ENCODE measurements at places on chromosomes 3 and 15. TPM values are rescaled to one million over a fixed set of nuclear protein-coding genes. Genes with fewer than 3 reads are reported as not detected.

- no peak for DNase-seq
- H3K36me3 ChIP-seq, result no peaks in the 10 kb centered on the region
- H3K27ac ChIP-seq, result no peak overlapping the region
- H3K4me1 ChIP-seq, result no peaks in the 10 kb centered on the region
- no peak overlapping the region for H3K4me3 ChIP-seq
- no peaks in the 10 kb centered on the region for H3K27me3 ChIP-seq
These were observed 37.7 kb downstream of the CHDH start for GRCh38 chr3:53808496-53808895.

Gene SAMD7
- not detected for total RNA-seq

- H3K36me3 ChIP-seq, result no peaks in the 10 kb centered on the region
- no peak overlapping the region for H3K4me3 ChIP-seq
- no peak for DNase-seq
These were observed 39.0 kb downstream of the IL5RA start for GRCh38 chr3:3071136-3071535.

Gene LRIG1
- 37.9 TPM for total RNA-seq

GRCh38 chr15:100958326-100959065 is 39.3 kb downstream of the LRRK1 start:
- no peak overlapping the region for H3K27ac ChIP-seq
- H3K36me3 ChIP-seq, result no peaks in the 10 kb centered on the region
- peaks cover 3% of the 10 kb centered on the region for H3K27me3 ChIP-seq
- no peaks in the 10 kb centered on the region for H3K4me1 ChIP-seq
- no peak for DNase-seq

Gene SPTSSB
- not detected for total RNA-seq

DNA sequence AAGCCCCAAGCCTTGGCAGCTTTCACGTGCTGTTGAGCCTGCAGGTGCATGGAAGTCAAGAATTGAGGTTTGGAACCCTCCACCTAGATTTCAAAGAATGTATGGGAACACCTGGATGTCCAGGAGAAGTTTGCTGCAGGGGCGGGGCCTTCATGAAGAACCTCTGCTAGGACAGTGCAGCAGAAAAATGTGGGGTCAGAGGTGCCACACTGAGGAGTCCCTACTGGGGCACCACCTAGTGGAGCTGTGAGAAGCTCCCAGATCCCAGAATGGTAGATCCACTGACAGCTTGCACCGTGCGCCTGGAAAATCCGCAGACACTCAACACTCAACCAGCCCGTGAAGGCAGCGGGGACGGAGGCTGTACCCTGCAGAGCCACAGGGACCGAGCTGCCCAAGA is 201.6 kb downstream of the OCA2 start:
- no peaks in the 10 kb centered on the region for H3K36me3 ChIP-seq
- no peaks in the 10 kb centered on the region for H3K27me3 ChIP-seq

Gene TMEM87A
- total RNA-seq, result 47.2 TPM

DNA sequence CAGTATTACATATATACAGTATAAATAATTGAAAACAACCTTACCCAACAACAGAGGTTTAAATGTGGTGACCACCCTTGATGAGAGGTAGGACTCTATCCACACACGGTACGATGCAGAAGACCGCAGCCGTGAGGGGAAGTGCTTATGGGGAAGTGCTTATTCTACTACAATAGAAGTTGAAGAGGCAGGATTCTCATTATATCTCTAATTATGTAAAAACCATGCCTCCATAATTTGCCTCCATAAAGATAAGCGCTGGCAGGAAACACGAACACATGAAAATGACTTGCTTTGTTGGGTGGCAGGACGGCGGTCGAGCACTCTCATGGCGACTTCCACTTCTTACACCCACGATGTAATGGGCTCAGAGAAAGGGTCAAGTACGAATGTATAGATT is 7.2 kb upstream of the MUC13 start:
- H3K27ac ChIP-seq, result no peak overlapping the region
- H3K27me3 ChIP-seq, result no peaks in the 10 kb centered on the region
- no peak overlapping the region for H3K4me3 ChIP-seq
- H3K36me3 ChIP-seq, result no peaks in the 10 kb centered on the region
- H3K4me1 ChIP-seq, result no peaks in the 10 kb centered on the region

Gene ZCWPW2
- total RNA-seq, result 0.27 TPM

- H3K4me1 ChIP-seq, result no peaks in the 10 kb centered on the region
- no peak overlapping the region for H3K4me3 ChIP-seq
- DNase-seq, result no peak
- H3K36me3 ChIP-seq, result no peaks in the 10 kb centered on the region
These were observed 379.2 kb downstream of the VPS13C start for GRCh38 chr15:61681038-61681418.

- no peak overlapping the region for H3K4me3 ChIP-seq
- H3K4me1 ChIP-seq, result no peaks in the 10 kb centered on the region
- H3K27ac ChIP-seq, result no peak overlapping the region
These were observed 233.9 kb upstream of the CADM2 start for GRCh38 chr3:84724877-84725276.

DNA sequence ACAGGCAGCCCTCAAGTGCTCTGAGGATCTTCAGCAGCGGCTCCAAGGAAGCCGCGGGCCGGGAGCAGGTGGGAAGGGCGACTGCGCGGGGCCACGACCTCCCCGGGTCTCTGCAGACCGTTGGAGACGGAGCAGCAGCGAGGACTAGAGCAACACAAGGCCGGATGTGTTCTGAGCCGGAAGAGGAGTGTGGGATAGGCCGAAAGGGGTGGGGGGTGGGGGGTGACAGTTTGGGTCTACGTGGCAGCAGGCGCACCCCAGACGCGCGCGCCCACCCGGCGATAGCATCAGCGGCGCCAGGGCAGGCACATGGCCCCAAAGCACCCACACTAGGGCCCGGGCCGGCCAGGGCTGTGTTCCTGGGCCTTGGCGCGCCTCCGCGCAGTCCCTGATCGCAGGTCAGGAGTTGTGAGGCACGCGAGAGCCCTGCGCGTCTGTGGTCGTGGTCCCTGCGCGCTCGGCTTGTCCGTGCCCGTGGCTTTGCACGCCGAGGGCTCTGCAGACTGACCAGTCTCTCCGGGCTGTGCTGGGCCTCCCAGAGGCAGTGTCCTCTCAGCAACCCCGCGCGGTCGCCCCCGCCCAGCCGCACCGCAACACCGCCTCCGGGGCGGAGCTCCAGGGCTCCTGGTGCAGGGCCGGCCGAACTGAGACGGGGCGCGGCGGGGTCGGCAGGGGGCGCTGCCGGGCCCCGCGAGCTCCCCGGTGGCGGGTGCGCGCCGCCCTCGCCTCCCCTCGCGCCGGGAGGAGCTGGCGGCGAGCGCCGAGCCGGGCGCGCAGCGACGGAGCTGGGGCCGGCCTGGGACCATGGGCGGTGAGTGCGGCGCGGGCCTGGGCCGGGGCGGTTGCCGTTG is at the start of gene PXYLP1:
TSS of gene PXYLP1 (plus strand) at position 725 of the 851 bp plus-strand sequence. CDS start 28,351 bp downstream, outside the sequence.
- no peaks in the 10 kb centered on the region for H3K27me3 ChIP-seq
- DNase-seq, result peak; percentile 85
- H3K36me3 ChIP-seq, result no peaks in the 10 kb centered on the region
- H3K4me3 ChIP-seq, result peak within 1 kb of the TSS; percentile 90
- peak within 1 kb of the TSS; percentile 75 for H3K27ac ChIP-seq

DNA sequence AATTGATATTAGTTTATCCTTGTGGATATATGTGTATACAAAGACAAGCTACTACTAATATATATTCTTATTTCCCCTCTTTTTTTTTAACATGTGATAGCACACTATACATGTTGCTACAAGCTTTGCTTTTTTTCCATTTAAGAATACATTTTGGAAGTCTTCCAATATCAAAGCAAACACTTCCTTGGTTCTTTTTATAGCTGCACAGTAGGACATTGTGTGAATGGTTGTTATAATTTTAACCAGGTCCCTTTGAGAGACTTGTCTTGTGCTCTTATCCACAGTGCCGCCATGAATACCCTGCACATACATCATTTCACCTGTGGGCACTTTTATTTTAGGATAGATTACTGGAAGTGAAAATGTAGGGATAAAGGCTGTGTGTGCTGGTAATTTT is 88.7 kb downstream of the CACNA2D3 start:
- no peaks in the 10 kb centered on the region for H3K36me3 ChIP-seq
- H3K27ac ChIP-seq, result no peak overlapping the region
- no peak for DNase-seq
- H3K4me1 ChIP-seq, result no peaks in the 10 kb centered on the region
- no peak overlapping the region for H3K4me3 ChIP-seq

- no peaks in the 10 kb centered on the region for H3K27me3 ChIP-seq
- no peaks in the 10 kb centered on the region for H3K4me1 ChIP-seq
- H3K27ac ChIP-seq, result no peak overlapping the region
These were observed 91.9 kb downstream of the RORA start for GRCh38 chr15:61137105-61137792.

Gene SV2B
- total RNA-seq, result 0.02 TPM

Gene SKOR1
- total RNA-seq, result 0.16 TPM

Gene CAV3
- total RNA-seq, result not detected

Gene GP9
- not detected for total RNA-seq

- H3K27ac ChIP-seq, result no peak overlapping the region
- no peaks in the 10 kb centered on the region for H3K36me3 ChIP-seq
- no peak overlapping the region for H3K4me3 ChIP-seq
- peaks cover 10% of the 10 kb centered on the region for H3K27me3 ChIP-seq
These were observed 102.2 kb downstream of the ABHD5 start for GRCh38 chr3:43792904-43793303.

GRCh38 chr3:66425576-66426114 is 75.2 kb downstream of the LRIG1 start:
- H3K27me3 ChIP-seq, result no peaks in the 10 kb centered on the region
- no peaks in the 10 kb centered on the region for H3K36me3 ChIP-seq
- no peak overlapping the region for H3K27ac ChIP-seq
- DNase-seq, result no peak

Gene GOLGA6L7
- not detected for total RNA-seq

DNA sequence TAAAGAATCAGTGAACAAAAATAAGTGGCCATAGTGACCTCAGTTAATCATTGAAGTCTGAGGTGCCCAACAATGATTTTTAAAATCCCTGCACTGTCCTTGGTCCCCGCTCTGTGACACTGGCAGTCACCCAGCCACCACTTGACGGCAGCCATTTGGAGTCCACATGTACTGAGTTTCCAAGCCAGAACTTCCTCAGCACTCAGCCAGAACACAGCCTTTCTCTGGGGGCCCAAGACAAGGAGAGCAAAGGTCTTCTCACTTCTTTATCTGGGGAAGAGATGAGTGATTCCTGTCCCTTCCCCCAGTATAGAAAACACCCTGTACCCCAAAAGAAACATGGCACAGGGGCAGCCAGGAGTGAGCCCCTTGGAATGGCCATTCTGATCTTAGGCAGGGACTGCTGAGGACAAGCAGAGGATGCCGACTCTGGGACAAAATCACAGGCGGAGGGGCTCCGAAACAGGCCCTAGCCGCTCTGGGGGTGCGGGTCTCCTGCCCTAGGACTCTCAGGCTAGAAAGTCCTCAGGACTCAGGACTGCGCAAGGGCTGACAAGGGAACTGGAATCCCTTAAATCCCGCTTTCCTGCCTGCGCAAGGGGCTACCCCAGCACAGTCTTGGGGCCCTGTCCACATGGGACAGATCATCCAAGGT is 12.8 kb downstream of the PAK6 start:
- peaks cover 7% of the 10 kb centered on the region for H3K27me3 ChIP-seq
- no peak overlapping the region for H3K27ac ChIP-seq
- no peak for DNase-seq
- no peak overlapping the region for H3K4me3 ChIP-seq

DNA sequence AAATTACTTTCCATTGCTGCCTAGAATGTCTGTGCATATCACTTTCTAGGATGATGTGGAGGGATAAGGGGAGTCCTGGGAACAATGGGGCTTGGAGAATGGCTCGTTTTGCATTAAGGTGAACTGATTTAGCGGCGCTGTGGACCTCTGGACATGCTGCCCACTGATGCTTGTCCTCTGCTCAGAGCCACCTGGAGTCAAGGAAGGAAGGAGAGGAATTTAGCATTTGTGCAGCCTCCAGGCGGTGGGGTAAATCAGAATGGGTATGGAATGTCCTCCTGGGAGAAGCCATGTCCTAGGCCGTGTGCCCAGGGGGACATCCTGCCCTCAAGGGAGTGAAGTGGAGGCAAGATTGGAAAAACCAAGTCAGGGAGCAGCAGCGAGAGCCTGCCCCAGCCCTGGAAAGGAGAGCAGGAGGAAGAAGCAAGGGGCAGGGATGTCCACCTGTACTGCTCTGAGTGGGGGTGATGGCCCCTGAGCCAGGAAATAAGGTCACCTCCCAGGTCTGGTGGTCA is 37.8 kb downstream of the KY start:
- H3K27me3 ChIP-seq, result no peaks in the 10 kb centered on the region
- no peaks in the 10 kb centered on the region for H3K4me1 ChIP-seq
- no peak overlapping the region for H3K4me3 ChIP-seq
- no peak overlapping the region for H3K27ac ChIP-seq
- DNase-seq, result no peak

DNA sequence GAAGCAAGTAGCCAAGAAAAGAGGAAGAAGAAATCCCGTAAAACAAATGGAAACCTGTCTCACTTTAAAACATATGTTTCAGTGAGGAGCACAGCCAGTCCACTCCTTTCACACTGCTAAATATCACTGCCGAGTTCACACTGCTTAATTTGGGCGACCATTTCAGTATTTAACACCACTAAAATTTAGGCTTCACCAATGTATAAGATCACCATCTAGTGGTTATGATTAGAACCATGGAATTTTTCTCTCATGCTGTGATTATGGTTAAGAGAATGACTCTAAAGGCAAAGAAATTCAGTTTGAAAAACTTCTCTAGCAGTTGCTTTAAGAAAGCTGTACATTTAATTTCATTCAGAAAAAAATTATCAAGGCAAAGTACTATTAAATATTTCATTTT is 16.6 kb downstream of the SLC4A7 start:
- H3K36me3 ChIP-seq, result no peaks in the 10 kb centered on the region
- H3K4me1 ChIP-seq, result peaks cover 5% of the 10 kb centered on the region
- DNase-seq, result peak; percentile 29

GRCh38 chr3:162141272-162141791 is 644.7 kb downstream of the OTOL1 start:
- no peaks in the 10 kb centered on the region for H3K27me3 ChIP-seq
- H3K4me3 ChIP-seq, result no peak overlapping the region
- no peak for DNase-seq

- no peaks in the 10 kb centered on the region for H3K4me1 ChIP-seq
- no peak overlapping the region for H3K27ac ChIP-seq
- no peaks in the 10 kb centered on the region for H3K36me3 ChIP-seq
These were observed 80.9 kb downstream of the ARHGAP31 start for GRCh38 chr3:119375106-119375505.

GRCh38 chr15:96266456-96266855 is 64.0 kb upstream of the NR2F2 start:
- H3K4me3 ChIP-seq, result no peak overlapping the region
- no peaks in the 10 kb centered on the region for H3K27me3 ChIP-seq
- DNase-seq, result no peak
- H3K27ac ChIP-seq, result no peak overlapping the region
- no peaks in the 10 kb centered on the region for H3K36me3 ChIP-seq
- no peaks in the 10 kb centered on the region for H3K4me1 ChIP-seq

GRCh38 chr3:28765194-28765593 is 416.6 kb upstream of the AZI2 start:
- no peaks in the 10 kb centered on the region for H3K36me3 ChIP-seq
- no peaks in the 10 kb centered on the region for H3K27me3 ChIP-seq
- no peaks in the 10 kb centered on the region for H3K4me1 ChIP-seq
- H3K27ac ChIP-seq, result no peak overlapping the region
- H3K4me3 ChIP-seq, result no peak overlapping the region
- no peak for DNase-seq

- no peak overlapping the region for H3K4me3 ChIP-seq
- no peaks in the 10 kb centered on the region for H3K27me3 ChIP-seq
- H3K36me3 ChIP-seq, result peaks cover 36% of the 10 kb centered on the region
- DNase-seq, result no peak
These were observed 68.6 kb downstream of the INO80 start for GRCh38 chr15:41047474-41047873.

Gene ADIPOQ
- not detected for total RNA-seq

Measured in CD8-positive, alpha-beta memory T cell (primary cell).